ENCODE measurements at places on chromosomes 5 and 9.

GRCh38 chr5:38867416-38867815 is 21.6 kb downstream of the OSMR start:
- no peak for DNase-seq

GRCh38 chr9:81108391-81108790 is 581.0 kb downstream of the TLE1 start:
- DNase-seq = no peak

- DNase-seq = no peak
These were observed 33.9 kb downstream of the CNOT8 start for GRCh38 chr5:154892369-154892771.

DNA sequence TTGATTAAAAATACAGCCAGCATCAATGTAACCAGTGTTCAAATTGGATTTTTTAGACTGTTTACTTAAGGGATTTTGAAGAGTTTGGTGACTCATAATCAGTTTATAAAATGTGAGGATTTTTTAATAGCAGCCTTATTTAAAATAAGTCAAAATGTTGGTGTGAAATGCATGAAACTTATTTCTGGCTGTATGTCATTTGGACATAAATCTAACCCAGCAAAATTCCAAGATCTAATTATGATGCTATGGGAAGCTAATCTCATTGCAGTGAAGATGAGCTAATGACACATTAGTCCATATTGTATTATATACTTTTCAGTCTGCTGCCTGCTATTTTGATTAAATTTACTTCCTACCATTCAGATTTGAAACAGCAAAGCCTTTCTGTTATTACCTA is 140.3 kb downstream of the AOPEP start:
- no peak for DNase-seq

GRCh38 chr5:655406-655805 is 37.7 kb downstream of the TPPP start:
- no peak for DNase-seq

- DNase-seq = no peak
These were observed 28.2 kb upstream of the NCS1 start for GRCh38 chr9:130143958-130144366.

- DNase-seq = no peak
These were observed 180.0 kb upstream of the IL12B start for GRCh38 chr5:159510282-159510681.

GRCh38 chr9:91577633-91578061 is 154.0 kb upstream of the NFIL3 start:
- DNase-seq = no peak

DNA sequence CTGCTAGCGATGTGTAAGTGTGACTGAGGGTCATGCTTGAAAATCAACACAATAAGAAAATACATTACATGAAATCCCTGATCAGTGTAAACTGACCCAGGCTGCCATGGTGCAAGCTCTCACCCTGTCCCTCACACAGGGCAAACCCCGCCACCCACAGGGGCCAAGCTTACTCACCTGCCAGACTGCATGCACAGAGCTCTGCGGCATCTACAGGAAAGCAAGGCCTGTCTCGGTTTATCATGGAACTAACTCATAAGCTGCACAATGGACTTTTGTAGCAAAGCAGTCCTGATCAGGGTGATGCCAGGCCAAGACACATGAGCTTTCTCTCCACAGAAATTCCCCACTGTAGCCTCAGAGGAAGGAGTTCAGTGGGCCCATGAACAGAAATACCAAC is 9.7 kb downstream of the IPPK start:
- no peak for DNase-seq

DNA sequence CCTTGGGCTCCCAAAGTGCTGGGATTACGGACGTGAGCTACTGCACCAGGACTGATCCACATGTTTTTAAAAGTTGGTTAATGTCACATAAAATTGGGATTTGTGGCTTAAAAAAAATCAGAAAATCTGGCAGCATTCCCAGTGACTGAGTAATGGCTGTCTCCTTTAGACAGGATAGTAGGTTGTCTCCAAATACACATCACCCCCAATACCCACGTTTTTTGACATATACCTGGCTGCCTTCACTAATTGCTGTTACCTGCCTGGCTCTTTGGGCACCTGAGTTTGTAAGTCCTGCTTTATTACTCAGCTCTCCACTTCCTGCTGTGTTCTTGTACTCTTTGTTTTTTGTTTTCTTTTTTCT is 84.8 kb downstream of the KDM4C start:
- no peak for DNase-seq

DNA sequence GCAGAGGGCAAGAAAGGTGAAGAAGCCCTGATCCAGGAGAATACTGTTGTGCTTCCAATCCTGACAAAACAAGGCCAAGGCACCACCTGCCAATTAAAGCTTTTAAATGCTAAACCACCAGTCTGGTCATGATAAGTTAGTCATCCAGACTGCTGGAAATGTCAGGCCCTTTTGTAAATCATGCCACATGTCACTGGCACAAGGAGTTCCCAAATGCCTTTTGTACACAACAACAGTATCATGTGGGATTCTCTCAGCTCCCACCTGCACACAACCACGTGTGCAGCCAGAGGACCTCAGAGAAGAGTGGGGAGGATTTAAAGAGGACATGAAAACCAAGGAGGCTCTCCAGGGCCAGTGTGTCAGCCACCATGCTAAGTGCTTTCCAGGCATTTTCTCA is 99.3 kb downstream of the CDK5RAP2 start:
- no peak for DNase-seq

DNA sequence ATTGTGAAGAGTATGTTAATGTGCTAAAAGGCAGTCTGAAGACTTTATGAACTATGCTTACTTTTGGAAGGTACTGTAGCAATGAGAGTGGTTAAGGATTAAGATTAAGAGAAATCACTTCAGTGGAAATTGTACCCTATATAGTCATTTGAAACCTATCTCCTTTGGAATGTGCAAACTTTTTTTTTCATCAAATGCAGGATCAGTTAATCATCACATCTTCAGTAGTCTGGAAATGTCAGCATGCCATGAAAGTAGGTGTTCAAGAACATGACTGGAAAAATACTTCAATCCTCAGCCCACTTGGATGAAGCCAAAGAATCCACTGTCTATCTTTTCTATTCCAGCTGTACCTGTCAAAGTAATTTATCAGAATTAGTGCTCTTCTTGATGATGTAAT is 157.8 kb upstream of the TMEM161B start:
- DNase-seq = no peak

- DNase-seq = no peak
These were observed 78.9 kb upstream of the RPS23 start for GRCh38 chr5:82356808-82357671.

DNA sequence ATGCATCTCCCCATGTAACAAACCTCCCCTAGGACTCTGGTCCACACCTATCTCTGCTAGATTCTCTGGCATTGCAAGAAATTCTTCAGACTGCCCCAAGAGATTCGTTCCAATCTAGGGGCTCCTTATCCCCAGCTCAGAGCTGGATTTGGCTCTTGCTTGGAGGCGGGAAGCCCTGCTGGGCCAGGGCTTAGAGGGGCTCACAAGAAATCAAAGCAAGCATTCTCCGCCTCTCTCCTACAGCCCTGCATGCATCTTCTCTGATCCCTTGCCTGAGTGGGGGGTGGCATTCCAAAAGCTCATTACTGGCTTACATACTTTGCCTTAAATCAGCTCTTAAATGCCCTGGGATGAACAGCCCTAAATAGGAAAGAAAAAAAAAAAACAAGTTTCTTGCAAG is 75.8 kb downstream of the KCNIP1 start:
- no peak for DNase-seq
